ENCODE measurements at places on chromosomes 4 and X.

- DNase-seq: no peak
These were observed 33.7 kb downstream of the WDR17 start for GRCh38 chr4:176099314-176099713.

- DNase-seq: peak; percentile 92
These were observed 53.0 kb upstream of the DAPP1 start for GRCh38 chr4:99763635-99764101.

GRCh38 chr4:65066106-65066505 is 604.2 kb downstream of the EPHA5 start:
- no peak for DNase-seq

DNA sequence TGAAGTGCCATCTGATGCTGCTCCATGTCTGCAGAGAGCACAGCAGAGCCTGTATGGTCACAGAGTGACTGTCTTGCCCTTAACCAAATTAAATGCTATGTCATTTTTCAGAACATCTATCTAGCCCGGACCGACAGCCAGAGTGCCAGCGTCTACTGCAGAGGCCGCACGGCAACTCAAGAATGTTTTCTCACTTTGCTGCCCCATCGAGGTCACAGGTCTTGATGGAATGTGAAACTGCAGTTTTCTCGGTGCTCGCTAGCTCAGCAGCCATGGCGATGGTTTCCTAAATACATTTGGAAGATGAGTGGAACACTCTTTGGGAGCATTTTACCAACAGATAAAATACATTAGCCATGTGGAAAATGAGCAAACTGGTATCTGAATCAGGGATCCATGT is 125.7 kb downstream of the ENPP6 start:
- no peak for DNase-seq

DNA sequence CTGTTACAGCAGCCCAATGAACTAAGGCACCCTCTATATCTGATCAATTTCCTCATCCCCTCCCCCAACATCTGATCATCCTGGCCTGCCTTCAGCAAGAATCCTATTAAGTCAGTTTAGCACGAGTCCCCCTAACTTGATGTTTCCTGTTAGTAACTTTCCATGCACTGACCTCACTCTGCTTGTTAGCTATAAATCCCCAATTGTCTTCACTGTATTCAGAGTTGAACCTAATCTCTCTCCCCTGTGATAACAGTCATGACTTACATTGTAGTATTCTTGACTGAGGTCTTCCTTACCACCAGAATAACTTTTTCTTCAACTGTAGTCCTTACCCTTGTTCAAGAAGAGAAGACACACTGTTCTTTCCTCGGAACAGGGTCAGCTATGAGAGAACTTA is 8.5 kb downstream of the ANXA5 start:
- peak; percentile 54 for DNase-seq

GRCh38 chr4:157185363-157185762 is 35.2 kb upstream of the GRIA2 start:
- DNase-seq: no peak

- DNase-seq: no peak
These were observed 595 bp downstream of the KLHL34 start for GRCh38 chrX:21657318-21658151.

DNA sequence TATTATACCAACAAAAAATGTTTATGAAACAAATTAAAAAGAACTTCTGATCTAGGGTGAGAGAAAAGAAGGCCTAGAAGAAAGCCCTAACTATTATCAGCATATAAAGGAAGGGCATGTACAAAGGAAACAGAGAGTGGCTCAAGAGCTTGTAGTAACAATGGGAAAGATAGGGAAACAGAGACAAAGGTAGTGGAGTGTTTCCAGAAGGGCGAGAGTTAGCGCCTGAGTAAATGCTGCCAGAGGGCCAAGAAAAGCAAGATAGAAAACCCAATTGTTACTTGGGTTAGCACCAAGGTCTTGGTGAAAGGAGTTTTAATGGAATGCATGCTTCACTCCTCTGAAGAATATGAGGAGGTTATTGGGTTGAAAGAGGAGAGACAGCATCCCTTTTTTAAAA is 16.5 kb upstream of the MSL3 start:
- DNase-seq: no peak

DNA sequence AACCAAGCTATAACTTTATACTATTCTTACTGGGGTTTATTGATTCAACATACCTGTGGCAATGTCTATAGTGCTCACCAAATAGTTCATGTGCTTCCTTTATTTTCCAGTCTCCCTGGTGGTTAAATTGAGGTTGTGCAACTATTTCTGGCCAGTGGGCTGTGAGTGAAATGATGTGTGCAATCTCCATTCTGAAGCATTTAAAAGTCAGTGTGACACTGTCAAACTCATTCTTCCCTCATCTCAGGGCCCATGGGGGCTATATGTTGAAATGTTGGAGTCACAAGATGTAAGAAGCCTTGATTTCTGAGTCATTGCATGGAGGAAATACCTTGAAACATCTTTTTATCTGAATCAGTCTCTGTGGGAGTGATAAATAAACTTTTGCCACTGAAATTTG is 414.3 kb upstream of the RPS6KA3 start:
- peak; percentile 51 for DNase-seq

GRCh38 chr4:71553605-71554004 is 214.8 kb downstream of the SLC4A4 start:
- DNase-seq: peak; percentile 64

GRCh38 chr4:167722487-167722808 is 369.9 kb upstream of the ANXA10 start:
- no peak for DNase-seq

- DNase-seq: no peak
These were observed 2.3 kb downstream of the FRMPD3 start for GRCh38 chrX:107451731-107452130.

DNA sequence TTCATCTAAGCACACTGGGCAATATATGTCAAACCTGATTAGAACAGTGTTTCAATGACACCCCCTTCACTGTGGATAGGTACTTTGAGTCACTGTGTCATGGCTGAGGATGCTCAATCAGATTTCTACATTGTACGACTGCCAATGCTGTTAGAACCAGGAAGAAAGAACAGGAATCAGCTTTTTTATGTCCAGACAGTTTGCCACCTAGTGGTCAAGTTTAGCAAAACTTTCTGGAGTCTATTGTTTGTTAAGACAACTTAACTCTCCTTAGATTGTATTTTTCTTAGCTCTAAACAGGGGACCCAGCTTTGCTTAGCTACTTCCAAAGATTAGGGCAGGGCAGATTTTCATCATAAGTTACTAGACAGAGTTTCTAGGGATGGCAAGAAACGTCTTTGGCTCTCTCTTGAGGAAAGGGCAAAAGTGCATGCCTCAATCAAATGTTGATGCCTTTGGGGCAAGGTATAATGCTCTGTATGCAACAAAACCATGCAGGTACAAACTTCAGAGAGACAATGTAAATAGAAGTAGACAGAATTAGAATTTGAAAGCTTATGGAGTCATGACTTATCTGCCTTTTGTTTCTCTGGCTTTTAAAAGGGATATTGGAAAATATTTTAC is 40.5 kb upstream of the BMP3 start:
- peak; percentile 70 for DNase-seq

DNA sequence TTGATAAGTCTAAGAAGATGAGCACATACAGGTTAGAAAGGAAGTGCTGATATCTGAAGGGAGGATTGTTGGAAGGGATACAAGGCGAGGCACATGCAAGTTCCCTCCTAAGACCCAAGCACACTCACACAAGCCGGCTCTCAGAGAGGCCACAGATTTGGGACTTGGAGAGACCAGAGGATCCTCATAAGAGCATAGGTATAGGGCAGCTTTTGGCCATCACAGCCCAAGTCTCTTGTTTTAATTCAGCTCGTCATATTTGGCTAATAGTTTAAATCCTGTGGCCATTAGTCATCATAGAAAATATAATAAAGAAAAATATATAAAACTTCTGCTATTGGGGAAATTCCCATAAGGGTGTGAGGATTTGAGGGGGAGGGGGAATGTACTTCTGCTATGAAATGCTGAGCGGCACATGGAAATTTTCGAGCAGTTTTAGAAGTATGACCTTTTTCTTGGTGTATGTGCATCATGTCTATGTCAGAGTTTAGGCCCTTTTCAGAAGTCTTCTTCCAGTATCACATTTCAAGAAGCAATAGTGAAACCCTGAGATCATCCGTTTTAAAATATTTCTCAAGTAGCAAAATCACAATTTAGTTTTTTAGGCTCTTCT is 97.7 kb downstream of the NFKB1 start:
- no peak for DNase-seq

- DNase-seq: peak; percentile 91
These were observed 9.8 kb upstream of the ANXA5 start for GRCh38 chr4:121706595-121707021.

DNA sequence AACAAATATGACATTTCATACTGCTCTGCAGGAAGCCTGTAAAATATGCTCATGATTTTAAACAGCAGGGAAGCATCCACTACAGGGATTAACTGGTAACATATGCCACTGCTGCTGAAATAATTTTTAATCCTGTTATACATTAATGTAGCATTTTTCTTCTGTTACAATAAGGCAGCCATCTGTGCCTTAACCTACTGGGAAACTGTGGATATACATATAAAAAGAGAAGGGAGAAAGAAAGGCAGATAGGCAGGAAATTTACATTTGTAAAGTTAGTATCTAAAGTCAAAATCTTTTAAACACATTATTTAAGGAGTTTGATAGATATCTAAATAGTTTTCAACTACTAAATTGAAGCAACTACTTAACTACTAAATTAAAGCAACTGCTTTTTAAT is 514.6 kb upstream of the KLHL4 start:
- no peak for DNase-seq

- DNase-seq: peak; percentile 12
These were observed 94.1 kb upstream of the WDR17 start for GRCh38 chr4:175971388-175972179.

DNA sequence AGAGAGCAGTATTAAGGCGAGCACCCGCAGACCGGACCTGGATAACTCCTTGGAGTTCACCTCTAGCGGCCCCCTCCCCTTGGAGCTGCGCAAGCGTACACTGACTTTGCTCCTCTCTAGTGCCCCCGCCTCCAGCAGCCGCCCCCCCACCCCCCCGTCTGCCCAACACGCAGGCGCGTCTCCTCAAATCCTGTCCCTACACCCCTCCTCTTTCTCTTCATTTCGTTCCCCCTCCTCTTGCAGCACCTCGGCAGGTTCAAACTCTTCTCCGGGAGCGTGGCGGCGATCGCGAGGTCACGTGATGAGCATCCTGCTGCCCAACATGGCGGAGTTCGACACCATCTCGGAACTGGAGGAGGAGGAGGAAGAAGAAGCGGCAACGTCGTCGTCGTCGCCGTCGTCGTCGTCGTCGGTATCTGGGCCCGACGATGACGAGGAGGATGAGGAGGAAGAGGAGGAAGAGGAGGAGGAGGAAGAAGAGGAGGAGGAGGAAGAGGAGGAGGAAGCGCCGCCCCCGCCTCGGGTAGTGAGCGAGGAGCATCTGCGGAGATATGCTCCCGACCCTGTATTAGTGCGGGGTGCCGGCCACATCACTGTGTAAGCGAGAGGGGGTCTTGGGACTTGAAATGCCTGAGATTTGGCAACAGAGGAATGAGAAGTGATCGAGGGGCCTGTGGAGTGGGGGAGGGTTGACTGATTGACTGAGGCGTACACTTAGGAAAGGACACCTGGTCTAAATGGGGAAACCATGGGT is at the start of gene CHIC1:
TSS of gene CHIC1 (plus strand) at position 214 of the 754 bp plus-strand sequence. CDS start at position 302, 88 bp downstream.
- DNase-seq: peak; percentile 60

- no peak for DNase-seq
These were observed 407.3 kb downstream of the PCDH18 start for GRCh38 chr4:137125011-137125410.

DNA sequence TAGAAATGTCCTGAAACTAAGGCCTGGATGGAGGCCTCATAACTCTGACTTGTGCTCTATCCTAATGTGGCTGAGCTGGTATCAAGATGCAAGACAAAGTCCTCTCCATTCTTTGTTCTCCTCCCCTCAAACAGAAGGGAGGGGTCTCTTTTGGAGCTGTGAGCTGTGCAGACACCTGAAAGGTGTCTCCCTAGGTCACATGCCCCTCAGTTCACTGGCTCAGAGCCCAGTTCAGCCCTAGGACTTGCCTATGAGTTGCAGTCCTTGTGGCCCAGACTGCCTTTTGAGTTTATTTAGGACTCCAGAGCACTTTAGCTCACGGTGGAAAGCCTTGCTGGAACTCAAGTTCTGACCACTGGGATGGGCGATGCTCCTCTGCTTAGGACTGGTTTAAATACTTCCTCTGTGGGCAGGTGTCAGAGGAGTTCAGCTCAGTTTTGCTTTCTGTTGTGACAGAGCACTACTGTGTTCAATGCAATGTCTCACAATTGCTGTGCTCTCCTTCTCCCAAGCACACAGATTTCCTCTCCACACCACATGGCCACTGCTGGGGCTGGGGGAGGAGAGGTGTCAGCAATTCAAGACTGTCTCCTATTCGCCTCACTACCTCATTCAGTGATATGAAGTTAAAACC is 84.8 kb upstream of the ZNF827 start:
- DNase-seq: no peak

GRCh38 chr4:175054980-175055379 is 136.8 kb downstream of the ADAM29 start:
- DNase-seq: no peak

DNA sequence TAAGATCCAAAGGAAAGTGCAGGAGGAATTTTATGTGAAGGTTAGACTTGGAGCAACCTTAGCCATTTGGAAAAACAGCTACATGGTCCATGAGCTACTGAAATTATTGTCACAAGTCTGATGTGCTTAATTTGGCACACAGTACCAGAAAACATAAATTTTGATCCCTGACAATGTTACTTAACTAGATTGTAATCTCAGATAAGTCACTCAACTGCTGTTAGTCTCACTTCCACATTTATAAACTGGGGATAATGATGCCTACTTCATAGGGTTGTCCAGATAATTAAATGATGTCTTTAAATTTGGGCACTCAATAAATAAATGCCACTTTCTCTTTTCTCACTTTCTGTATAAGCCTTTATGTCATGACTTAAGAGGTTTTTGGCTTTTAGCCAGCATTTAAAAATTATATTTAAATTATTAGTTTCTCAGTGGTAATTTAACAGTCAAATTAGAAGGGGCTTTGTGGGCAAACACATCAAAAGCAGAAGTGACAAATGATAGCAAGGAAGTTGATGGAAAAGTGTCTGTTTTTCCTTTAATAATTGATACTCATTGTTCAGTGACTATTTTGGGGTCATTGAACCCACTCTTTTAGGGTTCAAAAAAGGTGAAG is 58.3 kb downstream of the PAQR3 start:
- no peak for DNase-seq

- DNase-seq: no peak
These were observed 69.2 kb downstream of the PTCHD1 start for GRCh38 chrX:23403849-23404248.

DNA sequence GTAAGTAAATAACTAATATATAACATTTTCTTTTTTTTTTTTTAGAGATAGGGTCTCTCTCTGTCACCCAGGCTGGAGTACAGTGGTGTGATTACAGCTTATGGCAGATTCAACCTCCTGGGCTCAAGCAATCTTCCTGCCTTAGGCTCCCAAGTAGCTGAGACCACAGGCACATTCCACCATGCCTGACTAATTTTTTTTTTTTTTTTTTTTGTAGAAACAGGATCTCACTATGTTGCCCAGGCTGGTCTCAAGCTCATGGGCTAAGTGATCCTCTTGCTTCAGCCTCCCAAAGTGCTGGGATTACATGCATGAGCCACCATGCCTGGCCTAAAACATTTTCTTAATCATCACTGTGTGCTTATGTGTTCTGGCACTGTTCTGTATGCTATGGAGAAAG is 32.8 kb downstream of the MGARP start:
- DNase-seq: peak; percentile 59

All from amniotic epithelial cell (primary cell).